ENCODE measurements at places on chromosomes 2 and 18.

DNA sequence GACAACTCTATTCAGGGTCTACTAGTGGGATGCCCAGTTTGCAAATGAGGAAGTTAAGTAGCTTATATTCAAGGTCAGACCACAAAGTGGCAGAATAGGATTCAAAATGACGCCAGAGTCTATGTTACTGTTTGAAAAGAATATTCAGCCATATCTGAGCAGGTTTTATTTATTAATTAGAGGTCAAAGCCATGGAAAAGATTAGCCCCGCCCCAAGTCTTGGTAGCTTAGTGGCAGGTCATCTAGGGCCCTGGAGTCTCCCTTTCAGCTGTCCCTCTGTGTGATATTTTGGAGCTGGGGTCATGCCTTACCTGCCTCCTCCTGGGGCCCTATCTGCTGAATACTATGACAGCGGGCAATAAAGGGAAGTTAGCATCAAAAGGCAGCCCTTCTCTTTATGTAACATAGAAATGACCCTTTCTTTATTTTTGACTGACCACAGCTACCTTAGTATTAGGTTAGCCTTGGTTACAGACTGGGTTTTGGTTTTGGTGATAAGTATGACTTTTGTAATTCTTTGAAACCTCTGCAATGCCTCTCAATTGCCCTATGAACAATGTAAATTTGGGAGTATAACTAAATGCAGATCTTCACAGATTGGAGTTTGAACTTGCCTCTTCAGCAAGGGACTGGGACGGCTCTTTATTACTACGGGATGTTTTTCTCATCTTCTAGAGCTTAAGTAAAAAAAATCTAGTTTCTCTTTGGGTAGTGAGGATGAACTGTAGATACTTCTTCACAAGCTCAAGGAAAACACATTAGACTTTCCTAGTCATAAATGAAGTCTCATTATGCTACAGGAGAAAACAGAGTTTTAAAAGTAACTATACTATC, 153.0 kb upstream of the ITGA4 start:
- DNase-seq: no peak

DNA sequence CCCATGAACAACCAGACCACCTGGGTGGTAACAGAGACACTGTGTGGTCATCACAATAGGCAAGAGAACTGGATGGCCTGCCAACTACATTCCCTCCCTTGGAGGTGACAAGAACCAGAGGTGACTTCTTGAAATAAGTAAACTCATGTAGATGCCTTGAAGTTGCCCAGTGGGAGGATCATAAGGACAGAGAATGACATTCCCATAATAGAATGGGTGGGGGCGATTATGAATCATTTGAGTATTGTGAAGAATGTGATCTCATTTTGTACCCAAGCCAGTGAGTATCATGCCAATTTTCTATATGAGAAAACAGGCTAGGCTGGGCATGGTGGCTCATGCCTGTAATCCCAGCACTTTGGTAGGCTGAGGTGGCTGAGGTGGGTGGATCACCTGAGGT, 211.4 kb upstream of the GYPC start:
- no peak for DNase-seq

DNA sequence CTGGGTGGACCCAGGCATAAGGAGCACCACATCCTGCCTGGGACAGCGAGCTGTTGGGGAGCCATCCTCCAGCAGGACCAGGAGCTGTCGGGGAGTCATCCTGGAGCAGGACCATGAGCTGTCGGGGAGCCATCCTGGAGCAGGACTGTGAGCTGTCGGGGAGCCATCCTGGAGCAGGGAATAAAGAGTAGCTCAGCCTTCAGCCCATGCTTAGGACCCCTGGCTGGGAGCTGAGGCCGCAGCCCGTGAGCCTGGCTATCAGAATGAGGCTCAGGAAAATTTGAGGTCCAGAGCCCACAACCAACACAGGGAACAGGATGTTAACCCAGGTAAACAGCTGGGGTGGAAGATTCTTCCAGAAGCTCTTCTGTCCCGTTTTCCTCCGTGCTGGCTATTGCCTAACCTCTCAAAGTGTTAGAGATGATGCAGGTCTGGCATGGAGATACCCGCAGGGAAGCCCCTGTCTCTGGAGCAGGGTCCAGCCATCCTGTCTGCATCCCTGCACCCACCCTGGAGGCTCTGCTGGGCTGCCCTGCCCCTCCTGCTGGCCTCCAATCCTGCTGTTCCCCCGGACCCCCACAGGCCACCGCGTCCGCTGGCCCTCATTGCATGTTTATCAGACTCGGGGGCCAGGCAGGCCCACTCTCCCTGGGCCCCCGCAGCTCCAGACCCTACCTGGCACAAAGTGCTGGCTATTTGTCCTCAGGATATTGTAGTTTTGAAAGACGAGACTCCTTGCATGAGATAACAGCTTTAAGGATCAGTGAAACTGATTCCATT, 243.5 kb upstream of the MYT1L start:
- no peak for DNase-seq

DNA sequence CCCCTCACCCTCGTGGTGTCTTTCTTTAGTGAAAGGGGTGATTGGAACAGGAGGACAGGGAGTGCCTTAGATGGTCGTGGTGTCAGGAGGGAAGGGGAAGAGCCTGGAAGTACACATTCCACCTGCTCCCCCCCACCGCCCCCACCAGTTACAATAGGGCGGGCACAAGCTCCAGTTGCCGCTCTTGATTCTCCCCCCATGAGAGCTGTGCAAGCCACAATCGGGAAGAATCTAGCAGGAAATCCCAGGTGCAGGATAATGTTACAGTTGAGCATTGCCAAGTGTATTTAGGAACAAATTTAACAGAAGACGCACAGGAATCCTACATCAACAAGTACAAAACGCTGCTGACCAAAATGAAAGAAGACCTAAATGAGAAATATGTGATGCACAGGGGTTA, 73.6 kb downstream of the ASAP2 start:
- no peak for DNase-seq

DNA sequence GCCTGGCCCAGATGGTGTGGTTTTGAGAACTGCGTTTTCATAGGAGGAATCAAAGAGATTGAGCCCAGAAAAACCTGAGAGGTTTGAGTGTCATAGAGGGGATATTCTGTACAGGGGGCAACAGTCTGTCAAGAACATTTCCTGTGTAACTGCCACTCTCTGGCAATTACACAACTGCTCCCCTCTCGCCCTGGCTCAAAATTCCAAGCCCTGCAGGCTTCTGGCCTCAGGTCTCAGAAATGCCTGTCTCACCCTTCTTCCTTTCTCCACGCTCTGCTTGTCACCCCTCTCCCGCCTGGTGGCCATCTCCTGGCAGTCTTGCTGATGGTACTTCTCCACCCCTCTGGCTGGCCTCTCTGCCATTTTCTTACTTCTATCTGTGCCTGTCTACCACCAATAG, 4.0 kb downstream of the VAMP5 start:
- DNase-seq: no peak
